Left renal pelvis (tissue), 4 donors: ENCODE measurements at places on chromosomes 6 and 20. TPM values are rescaled to one million over a fixed set of nuclear protein-coding genes. Genes with fewer than 3 reads are reported as not detected.

Gene TMEM151B
- polyA plus RNA-seq = 1.0 TPM

Gene LTA
- 0.29 TPM for polyA plus RNA-seq

Gene TXNDC5
- polyA plus RNA-seq = 110 TPM

Gene PTPN1
- 22.1 TPM for polyA plus RNA-seq

Gene CRISP3
- polyA plus RNA-seq = 0.10 TPM

Gene SLC22A2
- polyA plus RNA-seq = 9.0 TPM

Gene HTR1E
- 0.73 TPM for polyA plus RNA-seq

Gene METTL24
- polyA plus RNA-seq = 27.1 TPM

Gene NKAPL
- 0.91 TPM for polyA plus RNA-seq
